HAP-1 (cell line): ENCODE measurements at places on chromosomes 7 and 10.

DNA sequence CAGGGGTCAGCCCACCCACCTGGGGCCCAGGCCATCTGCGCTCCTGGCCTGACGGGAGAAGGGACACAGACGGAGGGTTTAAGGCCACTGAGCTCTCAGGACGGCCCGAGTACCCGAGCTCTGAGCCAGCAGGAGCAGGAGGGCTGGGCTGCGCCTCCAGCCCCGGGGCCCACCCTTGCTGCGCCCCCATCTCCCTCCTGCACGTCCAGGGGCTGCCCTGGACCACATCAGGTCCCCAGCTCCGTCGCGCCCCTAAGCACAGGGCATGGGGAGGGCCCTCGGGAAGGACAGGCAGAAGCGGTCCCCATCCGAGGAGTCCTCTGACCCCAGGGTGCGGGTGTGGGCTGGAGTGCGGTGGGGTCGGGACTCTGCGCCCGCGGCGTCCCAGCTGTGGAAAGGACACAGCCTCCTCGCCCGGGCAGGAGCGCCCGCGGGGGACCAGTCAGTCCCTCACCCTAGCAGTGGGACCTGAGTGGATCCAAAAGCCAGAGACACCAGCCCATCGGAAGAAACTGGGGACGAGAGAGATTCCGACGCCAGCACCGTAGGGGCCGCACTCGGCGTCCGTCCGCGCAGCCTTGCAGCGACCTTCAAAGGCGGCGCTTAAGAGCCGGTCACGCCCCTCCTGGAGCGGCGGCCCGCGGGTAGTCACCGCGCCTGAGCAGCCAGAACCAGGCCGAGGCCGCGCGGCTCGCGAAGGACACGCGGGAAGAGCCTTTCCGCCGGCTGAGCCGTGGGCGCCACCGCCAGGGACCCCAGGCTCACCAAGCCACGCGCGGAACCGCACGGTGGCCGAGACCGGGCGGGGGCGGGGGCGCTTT is 15.9 kb downstream of the CAMK2B start:
- DNase-seq, result no peak

DNA sequence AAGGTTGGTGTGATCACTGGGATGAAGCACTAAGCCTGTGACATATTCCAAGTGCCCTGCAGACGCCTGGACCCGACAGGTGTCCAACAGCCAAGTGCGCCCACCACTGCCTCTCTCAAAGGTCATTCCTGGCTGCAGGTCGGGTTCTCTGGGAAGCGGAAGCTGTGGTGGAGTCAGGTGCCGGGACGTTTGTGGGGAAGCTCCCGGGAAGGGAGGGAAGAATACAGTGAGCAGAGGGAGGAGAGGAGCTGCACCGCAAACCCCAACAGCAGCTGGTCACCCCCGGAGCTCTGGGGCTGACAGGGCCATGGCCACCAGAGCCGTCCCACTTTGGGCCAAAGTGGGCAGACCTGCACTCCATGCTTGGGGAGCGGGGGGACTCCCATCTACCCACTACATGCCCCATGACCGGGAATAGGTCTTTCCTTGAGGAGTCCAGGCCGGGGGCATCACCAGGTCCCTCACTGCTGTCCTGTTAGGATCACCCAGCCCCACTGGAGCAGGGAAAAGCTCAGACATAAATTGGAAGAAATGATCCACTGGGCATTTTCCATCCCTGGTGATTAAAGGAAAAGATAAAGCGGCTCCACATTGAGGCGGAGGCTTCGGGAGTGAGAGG is 84.5 kb upstream of the PPP2R2D start:
- DNase-seq, result no peak

DNA sequence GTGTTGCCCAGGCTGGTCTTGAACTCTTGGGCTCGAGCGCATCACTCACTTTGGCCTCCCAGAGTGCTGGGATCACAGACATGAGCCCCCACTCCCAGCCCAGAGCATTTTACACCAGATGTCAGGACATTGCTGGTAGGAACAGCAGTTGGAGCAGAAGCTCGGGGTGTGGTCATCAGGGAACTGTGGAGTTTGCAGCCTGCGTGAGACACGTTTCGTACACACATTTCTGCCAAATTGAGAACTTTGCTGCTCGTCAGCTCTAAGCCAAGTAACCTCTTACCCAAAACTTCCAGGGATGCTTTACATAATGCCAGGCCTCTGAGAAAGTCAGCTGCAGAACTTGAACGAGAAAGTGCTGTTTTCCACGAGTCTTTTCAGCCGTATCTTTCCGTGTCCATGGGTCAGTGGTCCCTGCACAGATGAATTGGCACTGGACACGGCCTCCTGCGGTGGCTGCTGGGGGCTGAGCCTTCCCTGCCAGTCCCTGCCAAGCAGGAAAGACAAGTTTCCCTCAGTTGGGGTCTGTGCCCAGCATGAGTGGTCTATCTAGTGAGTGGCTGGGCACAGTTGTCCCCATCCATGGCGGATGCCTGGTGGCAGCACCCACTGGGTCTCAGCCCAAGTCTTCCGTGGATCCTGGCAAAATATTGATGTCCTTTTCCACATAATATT is 54.4 kb downstream of the DNAJB6 start:
- DNase-seq, result no peak

- no peak for DNase-seq
These were observed 579.7 kb upstream of the DPP6 start for GRCh38 chr7:153472516-153472915.

DNA sequence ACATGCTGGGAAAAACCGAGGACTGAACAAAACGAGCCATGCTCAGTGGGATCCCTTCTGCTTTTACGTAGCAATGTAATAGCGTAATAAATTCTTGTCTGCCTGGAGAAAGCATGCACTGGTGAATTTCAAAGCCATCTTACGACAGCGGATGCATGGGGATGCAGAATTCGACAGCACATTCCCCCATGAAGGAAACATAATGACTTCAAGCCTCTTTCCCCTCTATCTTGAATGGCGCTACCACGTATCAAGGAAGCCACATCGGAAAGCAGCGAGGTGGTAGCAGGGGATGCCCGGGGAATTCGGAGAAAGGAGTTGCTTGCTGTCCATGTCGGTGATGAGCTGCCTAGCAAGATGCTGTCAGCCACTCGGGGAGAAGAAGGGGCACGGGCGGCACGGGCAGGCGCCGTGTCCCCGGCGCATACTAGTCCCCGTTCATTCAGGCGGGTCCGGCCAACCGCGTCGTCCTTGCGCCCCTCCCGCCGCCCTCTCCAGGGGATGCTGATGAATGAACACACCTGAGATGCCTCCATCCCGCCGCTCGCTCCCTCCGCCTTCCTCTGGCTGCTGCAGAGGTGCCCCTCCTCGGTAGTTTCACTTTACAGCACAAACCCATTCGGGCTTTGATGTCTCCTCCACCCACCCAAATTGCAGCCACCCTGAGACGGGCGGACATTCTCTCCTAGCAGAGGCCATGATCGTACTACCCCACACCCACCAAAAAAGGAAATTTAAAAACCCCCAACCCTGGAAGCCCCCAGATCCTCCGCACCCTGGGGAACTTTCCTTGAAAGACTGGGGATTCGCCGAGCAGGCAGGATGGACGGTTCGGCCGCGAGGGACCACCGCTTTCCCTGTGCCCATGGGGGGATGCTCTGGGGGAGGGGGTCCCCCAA is 644 bp downstream of the SORBS1 start:
- no peak for DNase-seq

DNA sequence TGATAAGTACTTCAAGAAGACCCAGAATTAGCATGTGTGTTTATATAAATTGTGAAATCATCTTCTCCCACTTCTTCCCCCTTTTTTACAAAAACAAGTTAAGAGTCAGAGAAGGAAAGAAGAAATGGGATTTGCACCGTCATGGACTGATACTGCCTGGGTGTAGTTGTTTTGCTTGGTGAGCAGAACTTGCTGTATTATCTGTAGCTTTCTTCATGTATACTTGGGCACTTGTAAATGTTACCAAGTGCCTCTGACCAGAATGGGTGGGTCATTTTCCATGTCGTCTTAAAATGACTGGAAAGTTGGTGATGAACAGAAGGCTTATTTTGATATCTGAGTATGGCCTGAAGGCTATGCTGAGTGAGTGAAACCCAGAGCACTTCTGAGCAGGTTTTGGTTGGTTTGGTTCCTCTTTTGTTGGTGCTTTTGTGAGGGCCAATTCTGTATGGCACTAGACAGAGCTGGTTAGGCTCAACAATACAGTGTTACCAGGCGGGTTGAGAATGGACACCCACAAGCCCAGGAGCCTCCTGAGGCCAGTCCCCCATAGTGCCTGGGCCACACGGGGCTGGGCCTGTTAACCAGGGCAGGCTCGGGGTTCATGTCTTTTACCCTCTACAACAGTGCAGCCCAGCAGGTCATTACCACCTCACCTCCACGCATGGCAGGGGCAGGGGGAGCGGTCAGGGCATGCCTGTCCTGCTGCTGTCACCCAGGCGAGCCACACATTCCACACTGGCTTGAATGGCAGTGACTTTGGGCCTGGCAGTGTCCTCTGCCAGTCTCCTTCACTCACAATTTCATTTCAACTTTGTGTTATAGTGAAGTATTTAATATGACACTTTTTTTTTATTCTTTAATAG is 115.1 kb downstream of the CCNY start:
- no peak for DNase-seq

- DNase-seq, result no peak
These were observed 393.0 kb downstream of the MAGI2 start for GRCh38 chr7:79060498-79060897.

DNA sequence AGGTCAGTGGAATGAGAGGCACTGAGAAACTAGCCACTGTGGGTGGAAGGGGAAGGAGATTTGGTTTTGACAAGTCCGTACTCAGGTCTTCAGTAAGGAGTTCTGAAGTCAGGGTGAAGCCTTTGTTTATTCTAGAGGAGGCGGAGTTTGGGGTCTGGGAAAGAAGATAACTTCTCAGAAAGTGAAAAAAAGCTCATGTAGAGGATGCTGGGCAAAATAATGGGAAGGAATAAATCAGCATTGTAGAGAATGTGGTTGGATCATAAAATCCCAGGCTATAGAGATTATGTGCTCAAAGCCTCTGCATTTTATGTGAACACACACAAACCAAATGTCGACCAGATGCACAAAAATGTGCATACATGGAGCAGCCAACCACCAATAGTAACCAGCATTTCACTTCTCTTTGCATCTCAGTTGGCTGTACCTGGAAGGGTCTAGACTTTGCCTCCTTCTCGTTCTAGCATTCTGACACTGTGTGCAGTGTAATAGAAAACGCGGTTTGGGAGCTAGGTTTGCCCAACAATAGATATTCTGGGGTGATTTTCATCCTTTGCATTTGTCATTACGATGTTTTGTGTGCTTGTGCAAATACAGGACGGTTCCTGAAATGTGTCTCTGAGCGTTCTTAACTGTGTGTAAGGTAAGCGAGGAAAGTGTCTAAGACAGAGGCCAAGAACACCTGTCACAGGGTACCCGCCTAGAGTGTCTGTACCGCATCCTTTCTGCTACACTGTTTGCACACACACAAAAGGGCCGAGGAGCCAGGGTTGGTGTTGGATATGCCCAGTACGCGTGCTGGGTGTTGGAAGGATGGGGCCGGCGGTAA is 603 bp upstream of the HECW1 start:
- no peak for DNase-seq

- no peak for DNase-seq
These were observed 53.2 kb downstream of the PKD1L1 start for GRCh38 chr7:47895026-47895425.

DNA sequence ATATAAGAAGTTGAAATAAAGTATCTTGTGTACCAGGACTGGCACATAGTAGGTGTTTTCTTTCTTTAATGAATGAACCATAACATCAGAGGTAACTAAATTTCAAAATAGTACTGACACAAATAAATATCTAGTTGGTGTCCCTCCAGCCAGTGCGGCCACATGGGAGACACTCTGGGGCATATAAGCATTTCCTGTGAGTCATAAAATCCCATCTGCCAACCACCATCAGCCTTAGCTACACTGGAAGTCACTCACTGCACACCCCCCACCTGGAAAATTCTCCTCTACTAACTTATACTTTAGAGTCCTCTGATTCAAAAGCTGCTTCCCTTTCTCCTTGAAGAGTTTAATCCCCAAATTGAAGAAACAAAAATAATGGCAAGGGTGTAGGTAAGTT is 32.5 kb downstream of the DYDC1 start:
- no peak for DNase-seq

- DNase-seq, result no peak
These were observed 2.1 kb downstream of the FRAT1 start for GRCh38 chr10:97321032-97321803.

GRCh38 chr10:70175516-70175915 is 5.2 kb upstream of the SAR1A start:
- DNase-seq, result no peak

GRCh38 chr10:32349199-32349585 is 2.2 kb upstream of the EPC1 start:
- no peak for DNase-seq

DNA sequence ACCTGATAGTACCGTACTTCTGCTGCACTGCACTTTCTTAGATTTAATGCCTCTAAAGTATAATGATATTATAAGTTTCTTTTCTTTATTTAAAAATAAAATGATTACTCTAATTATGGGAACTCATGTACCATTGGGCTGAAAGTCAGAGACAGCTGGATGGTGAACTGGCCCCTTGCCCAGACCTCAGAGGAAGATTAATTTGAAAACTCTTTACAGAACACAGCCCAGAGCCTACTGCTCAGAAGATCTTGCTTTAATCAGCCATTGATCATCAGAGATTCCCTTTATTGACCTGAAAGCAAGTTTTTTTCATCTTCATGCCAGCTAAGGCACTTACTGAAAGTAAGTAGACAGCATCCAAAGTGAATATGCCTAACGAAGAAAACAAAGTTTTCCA is 341.7 kb downstream of the GFRA1 start:
- no peak for DNase-seq

DNA sequence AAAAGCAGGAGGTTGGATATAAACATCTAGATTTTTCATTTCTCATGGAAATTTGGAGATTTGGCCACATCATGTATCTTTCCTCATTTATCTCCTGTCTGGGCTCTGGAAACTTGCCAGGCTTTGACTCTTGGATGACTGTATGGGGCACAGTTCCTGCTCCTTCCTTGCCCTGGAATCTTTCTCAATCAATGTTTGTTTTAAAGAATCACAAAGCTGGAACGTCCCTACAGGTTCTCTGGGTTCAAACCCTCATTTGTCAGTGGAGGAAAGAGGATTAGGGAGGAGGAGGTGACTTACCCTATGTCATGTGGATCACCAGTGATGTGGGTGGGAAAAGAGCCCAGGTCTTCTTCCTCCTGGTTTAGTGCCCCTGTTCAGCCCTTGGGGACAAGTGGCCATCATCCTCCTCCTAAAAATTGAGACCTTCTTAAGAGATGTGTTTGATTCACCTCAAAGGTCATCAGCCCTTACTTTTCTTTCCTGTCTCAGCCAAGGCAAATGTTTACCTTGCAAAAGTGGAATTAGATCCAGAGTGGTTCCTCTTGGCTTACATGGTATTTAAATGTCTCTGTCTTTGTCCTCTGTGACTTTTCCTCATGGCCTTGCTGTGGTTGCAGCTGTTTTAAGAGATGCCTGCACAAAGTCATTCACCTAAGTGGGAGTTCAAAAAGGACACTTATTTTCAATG is 38.8 kb upstream of the PDZD8 start:
- no peak for DNase-seq

GRCh38 chr7:33669251-33669670 is 236.1 kb upstream of the BMPER start:
- no peak for DNase-seq
